NCI-H2081 (cell line): ENCODE measurements at places on chromosomes 13 and 19.

GRCh38 chr13:111359237-111359915 is 38.9 kb downstream of the TEX29 start:
- no peak for DNase-seq

DNA sequence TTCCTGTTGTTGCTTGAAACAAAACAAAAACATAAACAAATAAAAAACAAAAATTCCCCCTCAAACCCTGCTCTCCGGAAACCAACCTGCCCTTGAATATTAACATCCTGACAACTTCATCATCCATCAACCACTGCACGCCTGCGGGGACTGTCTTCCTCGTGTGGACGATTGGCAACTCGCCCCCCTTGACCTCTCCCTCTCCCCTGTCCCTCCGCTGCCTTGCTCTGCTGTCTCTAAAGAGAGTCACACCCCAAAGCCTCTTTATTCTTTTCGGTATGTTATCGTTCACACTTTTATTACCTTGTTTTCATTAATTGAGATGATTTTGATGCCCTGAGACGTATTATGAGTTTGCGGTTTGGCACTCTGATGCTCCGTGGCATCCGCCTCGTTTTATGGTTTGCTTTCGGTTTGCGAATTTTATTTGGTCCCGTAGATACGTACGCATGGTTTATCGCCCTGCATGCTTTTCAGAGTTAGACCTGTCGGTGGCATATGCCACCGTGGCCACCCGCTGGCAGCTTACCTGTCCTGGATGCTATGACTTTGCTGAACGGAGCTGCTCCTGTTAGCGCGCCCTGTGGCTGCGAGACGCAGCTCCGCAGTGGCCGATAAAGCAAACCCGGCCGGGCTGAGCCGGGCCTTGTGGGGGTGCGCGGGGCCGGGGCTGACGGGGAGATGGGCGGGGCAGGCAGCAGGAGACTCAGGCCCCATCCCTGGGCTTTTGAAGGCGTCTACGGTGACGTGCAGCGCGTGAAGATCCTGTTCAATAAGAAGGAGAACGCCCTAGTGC is 10.6 kb downstream of the PTBP1 start:
- no peak for DNase-seq

GRCh38 chr19:38512277-38512676 is 78.8 kb downstream of the RYR1 start:
- DNase-seq, result no peak

DNA sequence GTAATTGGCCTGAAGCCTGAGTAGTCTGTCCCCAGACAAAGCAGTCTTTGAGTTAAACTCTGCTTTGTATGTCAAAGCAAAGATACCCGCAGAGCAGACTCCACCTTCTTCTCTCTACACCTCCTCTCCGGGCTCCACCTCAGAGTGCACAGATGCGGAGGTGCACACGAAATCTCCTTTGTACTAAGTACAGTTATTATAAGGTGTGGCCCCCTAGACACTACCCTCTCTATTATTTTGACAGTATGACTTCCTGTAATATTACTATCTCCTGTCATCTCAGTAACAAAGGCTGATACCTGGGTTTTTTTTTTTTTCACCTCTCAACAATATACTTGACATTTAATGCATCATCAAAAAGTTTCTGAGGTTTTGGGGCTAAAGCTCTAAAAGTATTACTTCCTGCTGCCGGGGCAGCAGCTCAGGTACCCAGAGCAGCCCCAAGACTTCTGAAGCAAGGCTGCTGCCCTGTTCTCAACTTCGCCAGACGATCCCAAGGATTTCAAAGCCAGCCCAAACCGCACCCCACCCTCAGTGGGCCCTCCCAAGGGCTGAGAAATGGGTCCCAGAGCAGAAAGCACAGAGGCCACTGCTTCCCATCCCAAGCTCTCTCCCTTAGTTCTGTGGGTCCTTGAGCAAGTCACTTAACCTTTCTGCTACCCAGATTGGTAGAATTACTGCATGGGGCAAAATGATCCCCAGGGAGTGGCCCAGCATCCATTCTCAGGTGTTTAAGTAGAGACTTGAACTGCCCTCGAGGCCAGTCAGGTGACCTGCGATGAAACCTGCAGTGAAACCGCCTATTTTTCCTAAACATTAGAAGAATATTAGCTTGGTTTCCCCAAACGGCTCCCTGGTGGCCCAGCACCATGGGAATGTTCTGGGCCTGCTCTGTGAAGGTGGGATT is 180.6 kb downstream of the FOXO1 start:
- no peak for DNase-seq

- no peak for DNase-seq
These were observed 50.9 kb downstream of the CCDC70 start for GRCh38 chr13:51912511-51913225.

- no peak for DNase-seq
These were observed 88.8 kb upstream of the GJB6 start for GRCh38 chr13:20320885-20321284.

DNA sequence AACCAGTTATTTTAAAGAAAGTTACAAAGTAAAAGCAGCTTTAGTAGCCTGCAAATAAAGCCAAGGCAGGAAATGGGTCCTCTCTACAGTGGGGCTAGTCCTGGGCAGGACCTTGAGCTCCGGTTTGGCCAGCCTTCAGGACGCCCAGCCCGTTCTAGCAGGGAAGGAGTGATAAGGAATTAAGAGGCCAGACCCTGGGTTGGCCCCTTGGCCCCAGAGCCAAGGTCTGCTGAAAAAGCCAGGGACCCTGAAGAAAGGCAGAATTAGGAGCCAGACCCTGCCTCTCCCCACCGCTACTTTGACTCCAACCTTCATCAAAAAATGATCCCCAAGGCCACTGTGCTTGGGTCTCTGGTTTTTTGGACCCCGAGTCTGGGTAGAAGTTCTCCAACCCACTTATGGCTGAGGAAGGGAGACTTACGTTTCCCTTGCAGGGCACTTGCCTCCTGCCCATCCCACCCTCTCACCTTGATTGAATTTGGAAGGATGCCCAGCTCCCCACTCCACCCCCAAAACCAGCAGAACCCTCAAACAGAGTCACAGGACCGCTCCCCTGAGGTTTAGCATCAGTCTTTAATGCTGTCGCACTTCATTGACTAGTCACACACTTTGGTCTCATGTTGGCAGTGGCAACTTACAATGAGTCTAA is 3.9 kb downstream of the DNAJB1 start:
- DNase-seq, result no peak

GRCh38 chr13:24223341-24224231 is 63.1 kb downstream of the SPATA13 start:
- DNase-seq, result no peak
